ENCODE measurements at places on chromosomes 3 and 15.
A peak's percentile ranks its signal among the peaks of the same experiment; 100 is the strongest.

- DNase-seq = peak; percentile 26
These were observed 14.7 kb upstream of the SST start for GRCh38 chr3:187684880-187685279.

DNA sequence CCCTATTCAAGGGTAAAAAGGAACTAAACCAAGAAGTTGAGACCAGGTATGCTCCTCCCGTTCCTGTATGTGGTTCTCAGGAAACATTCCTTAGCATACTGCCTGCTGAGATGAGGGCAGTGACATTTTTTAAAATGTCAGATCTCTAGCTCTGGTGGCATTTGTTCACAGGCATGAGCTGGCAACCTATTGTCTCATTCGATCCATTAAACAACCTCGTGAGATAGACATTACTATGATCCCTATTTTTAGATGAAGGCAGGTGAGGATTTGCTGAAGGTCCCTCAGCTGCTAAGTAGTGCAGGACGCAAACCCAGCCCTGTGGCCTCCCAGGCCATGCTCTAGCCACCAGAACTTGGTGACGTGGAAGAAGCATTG, 74.9 kb downstream of the SIDT1 start:
- no peak for DNase-seq

DNA sequence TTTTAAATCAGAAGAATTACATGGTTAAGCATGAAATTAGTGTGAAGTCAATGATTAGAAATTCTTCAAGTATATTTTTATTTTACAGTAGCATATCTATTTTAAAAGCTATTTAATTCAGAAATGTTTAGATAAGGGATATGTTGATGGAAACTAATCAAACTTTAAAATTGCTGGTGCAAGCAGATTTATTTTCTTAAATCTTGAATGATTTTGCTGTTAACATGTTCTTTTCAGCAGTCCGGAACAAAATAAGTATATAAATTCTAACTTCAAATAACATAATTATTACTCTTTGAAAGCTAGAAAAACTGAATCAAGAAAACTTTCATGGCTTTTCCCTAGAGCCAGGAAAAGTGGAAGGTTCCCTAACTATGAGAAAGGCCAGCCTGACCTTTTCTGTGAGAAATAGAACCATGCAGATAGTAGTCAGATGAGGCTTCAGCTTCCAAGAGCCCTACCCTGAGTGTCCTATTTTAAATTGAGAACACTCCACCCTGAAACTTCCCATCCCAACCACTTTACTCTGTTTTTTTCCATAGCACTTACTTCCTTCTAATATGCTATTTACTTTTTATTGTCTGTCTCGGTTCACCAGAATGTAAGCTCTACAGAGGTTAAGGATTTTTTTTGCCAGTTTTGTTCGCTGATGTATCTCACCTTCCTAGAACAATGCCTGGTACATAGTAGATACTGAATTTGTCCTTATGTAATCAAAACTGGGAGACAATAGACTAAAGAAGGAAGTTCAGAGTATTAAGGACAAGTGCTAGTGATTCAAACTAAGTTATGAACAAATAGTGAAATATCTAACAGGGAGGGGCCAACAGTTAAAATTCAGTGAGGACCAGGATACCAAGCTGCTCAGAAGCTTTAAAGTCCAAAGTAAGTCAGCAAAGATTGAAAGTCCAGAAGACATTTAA, 66.8 kb downstream of the CD200R1L start:
- DNase-seq = no peak

GRCh38 chr3:120459196-120459595, 8.4 kb upstream of the FSTL1 start:
- no peak for DNase-seq

GRCh38 chr15:82663186-82663600, 16.0 kb upstream of the CPEB1 start:
- peak; percentile 65 for DNase-seq
